ENCODE measurements at places on chromosomes 6 and 20. TPM values are rescaled to one million over a fixed set of nuclear protein-coding genes. Genes with fewer than 3 reads are reported as not detected.

ENPP4 gene
- 25.2 TPM for polyA plus RNA-seq

GRCh38 chr6:35955071-35955470 lies 34.2 kb upstream of the SRPK1 start:
- no peak for DNase-seq

GRCh38 chr6:19860235-19860877 lies 23.2 kb downstream of the ID4 start:
- DNase-seq: no peak

GRCh38 chr6:42104095-42104803 lies 38.2 kb downstream of the C6orf132 start:
- peak; percentile 44 for DNase-seq

DNA sequence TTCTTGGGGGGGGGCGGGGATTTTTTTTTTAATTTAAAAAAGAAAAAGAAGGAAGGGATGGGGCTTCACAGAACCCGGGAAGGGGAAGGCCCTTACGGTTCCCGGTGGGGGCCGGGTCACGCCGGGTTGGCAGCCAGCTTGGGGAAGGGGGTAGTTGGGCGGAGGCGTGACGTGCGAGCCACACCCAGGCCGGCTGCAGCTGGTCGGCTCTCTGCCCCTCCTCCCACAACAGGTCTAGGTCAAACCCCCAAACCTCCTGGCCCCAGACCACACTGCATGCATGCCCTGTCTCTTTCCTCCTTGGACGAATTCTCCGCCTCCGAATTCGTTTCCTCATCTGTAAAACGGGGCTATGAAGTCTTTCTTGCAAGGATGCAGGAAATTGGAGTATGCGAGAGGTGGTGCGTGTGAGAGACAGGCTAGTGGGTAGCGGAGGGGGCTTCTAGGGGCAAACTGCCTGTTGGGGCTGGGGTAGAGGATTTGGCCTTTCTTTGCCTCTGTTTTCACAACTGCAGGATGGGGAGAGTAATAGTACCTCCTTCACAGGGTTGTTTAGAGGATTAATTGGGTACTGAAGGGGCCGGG lies 828 bp downstream of the HCK start:
- DNase-seq: no peak

DNA sequence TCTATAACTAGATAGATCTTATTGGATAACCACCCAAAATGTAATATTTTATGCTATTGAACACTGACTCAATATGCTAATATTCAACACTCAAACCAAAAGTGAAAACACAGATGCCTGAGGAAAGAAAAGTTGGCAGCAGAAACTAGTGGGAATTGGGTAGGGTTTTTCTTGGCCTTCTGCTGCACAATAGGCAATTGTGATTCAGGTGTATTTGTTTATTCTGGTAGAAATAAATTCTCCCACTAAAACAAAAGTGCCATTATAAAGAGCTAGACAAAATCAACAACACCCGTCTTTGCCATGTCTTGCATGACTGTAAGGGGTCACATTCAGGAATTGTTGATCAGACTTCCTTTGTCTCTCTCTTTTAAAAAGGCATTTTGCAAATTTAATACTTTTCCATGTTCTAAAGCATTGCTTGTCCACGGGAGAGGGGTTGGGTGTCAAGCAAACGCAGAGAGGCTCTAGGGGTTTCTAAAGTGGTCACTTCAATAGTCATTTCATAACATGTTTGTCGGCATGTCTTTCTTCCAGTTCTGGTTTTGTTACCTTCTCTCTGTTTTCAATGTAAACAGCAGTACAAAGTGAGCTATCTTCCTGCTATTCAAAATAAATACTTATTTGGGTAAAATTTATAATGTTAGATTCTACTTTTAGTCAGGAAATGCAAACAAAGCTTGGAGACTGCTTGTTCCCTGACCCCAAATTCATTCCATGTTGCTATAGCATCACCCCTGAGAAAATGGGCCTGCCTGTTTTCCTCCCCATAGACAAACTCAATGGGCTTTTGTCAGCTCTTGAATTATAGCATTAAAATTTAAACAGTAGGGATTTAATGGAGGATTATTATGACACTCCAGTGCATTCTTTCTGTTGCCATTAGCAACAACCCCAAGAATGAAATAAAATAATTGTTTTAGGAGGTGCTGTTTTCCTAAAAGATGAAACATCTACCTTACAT lies 217.0 kb upstream of the CCN2 start:
- DNase-seq: no peak

DNA sequence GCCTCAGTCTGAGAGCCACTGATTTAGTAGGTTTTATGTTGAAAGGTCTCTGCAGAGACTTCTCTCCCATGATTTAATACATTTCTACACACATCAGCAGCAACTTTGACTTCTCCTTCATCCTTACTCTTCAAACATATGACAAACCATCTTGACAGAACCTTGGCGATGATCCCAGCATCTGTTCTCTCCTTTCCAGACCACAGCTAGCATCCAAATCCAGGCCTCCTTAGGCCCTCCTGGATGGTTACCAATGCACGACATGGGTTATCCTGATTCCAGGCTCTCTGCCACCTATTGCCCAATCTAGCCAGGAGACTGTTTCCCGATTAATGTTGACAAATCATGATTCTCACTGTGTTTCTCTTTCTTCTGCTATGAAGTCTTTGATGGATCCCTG lies 16.8 kb downstream of the LAMA4 start:
- DNase-seq: peak; percentile 80

GRCh38 chr20:6502999-6503398 lies 264.5 kb upstream of the BMP2 start:
- DNase-seq: no peak

DNA sequence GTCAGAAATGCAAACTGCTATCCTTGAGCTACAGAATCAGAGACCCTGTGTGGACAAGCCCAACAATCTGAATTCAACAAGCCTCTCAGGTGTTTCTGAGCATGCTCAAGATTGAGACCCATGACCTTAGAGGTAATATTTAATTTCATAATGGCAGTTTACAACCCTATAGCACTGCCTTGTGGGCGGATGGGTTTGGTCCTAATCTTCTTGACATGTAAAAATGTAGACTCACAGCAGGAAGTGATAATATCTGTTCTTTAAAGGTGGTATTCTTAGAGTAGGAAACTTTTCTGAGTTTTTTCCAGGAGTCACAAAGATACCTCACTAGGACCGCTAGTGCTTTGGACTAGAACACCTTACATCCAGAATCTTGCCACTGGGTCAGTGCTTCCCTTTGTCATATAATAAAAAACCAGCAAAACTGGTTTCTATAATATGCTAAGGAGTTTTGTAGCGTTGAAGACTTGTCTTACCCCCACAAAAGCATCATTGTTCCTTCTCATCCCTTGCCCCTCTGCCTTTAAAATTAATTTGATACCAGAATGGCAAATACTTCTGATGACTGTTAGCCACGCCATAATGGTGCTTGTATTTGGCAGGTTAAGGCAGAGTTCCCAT lies 52.6 kb downstream of the E2F3 start:
- DNase-seq: no peak

KIF25 gene
- 0.91 TPM for polyA plus RNA-seq

- no peak for DNase-seq
Measured at GRCh38 chr20:44016525-44016924, 101.9 kb downstream of the TOX2 start.

- DNase-seq: no peak
Measured at GRCh38 chr6:86969573-86969972, 32.2 kb downstream of the HTR1E start.

DNA sequence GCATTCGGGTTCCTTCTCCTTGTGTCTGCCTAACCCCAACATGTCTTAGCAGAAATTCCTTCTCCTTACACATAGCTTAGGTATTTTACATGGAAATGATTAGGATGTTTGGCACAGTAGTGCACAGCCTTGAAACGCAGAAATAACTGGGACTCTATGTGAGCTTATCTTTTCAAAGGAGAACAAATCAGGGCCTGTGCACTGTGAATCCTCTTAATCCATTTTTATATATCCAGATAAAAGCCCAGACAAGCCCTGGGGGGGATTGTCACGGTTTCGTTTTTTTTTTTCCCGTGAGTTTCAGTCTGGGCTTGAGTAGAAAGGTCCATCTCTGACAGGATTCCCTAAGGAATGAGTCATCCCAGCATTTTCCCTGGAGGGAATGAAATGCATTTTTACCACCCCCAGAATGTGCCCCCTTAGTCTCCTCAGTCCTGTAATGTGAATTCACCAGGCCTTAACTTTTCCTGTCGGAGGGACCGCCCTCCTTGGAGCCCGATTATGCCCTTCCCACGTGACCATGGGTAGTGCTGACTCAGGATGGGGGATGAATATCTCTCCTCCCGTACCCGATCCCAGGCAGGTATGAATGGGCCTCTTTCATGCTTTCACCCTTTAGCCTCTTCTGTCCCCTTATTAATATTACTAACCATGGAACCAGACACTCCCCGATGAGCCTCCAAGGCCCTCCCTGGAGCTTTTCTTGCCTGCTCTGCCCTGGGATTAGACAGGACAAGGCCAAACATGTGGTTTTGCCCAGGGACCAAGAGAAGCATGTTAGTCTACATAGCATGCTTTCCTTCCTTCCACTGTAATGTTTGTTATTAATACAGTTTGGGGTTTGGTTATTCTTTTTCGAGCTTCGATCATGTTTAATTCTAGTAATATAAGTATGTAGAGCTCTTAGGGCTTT lies 23.9 kb upstream of the NAA20 start:
- no peak for DNase-seq
